Stimulated activated CD4-positive, alpha-beta T cell treated with anti-CD3 and anti-CD28 coated beads, Interleukin-12 subunit alpha, Interleukin-12 subunit beta, amount 100 ng/mL, for 48 hours (primary cell): ENCODE measurements at places on chromosomes 2 and 18.

DNA sequence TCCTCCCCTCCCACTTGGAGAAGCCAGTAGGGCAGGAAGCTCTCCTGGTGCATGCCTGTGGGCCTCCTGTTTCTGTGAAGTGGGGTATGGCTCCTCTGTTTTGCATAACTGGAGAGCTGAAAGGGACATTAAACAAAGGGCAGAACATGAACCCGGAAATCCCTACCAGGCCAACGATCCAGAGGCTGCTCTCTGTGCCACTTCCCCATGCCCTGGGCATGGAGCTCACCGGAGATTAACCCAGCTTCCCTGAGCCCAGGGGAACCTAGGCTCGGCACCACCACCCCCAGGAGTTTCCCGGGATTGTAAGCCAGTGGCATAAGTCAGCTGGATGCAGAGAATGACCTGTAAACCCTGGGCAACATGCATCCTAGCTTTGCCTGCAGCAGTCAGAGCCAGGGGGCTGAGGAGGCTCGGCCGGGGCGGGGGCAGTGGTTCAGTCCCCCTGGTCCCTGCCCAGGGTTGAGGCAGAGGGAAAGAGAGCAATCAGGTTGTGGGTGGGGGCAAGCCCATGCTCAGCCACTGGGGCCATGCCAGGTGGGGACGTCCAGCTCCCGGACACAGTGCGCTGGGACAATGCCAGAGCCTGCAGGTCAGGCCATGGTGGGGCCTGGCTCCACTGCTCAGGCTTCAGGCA is 49.5 kb downstream of the TIMM21 start:
- no peak for DNase-seq

- DNase-seq, result no peak
These were observed 458.1 kb downstream of the BCL11A start for GRCh38 chr2:60095202-60095815.

- DNase-seq, result peak; percentile 39
These were observed 1.2 kb downstream of the RTKN start for GRCh38 chr2:74440378-74441169.

- DNase-seq, result no peak
These were observed 856 bp downstream of the FAM228A start for GRCh38 chr2:24175631-24176187.

DNA sequence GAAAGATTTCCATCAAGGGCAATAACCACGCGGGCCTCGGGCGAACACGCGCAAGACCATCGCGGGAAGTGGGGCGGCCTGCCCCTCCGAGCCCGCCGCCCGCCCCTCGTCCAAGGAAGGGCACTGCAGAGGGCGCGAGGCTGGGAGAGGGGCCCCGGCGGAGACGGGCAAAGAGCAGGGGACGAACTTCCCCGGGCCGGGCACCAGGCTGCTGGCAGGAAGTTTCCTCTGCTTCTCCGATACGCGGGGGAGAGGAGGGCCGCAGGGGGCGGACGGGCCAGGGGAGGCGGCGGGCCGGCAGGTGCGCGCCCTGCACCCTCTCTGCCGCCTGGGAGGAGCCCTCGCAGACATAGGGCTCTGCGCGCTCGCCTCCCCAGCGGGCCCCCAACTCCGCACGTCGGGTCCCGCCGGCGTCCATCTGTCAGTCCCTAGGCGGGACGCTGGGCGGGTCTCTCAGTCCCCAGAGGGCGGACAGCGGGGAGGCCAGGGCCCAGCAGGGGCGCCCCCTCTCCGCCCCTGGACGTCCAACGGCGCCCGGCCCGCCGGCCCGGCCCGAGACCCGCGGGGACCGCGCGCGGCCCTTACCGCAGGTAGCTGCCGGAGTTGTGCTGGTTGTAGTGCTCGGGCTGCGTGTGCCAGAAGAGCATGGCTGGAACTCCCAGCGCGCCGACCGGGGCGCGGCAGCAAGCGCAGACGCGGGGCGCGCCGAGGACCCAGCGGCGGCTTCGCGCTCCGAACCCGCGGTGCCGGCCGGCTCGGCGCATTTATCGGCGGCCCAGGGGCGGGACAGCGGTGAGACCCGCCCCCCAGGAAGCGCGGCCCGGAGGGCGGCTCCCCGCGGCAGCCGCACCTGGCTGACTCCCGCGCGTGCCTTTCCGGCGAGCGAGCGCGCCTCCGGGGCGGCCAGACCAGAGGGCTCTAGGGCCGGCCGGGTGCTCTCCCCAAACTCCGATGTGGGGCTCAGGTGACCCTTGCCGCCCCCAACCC is at the start of gene TFCP2L1:
Gene TFCP2L1, minus strand, starts transcription at position 740 of the 987 bp plus-strand sequence. Its CDS starts 93 bp downstream, at position 647.
- peak; percentile 14 for DNase-seq

- DNase-seq, result no peak
These were observed 10.1 kb downstream of the ZEB2 start for GRCh38 chr2:144509879-144510221.

DNA sequence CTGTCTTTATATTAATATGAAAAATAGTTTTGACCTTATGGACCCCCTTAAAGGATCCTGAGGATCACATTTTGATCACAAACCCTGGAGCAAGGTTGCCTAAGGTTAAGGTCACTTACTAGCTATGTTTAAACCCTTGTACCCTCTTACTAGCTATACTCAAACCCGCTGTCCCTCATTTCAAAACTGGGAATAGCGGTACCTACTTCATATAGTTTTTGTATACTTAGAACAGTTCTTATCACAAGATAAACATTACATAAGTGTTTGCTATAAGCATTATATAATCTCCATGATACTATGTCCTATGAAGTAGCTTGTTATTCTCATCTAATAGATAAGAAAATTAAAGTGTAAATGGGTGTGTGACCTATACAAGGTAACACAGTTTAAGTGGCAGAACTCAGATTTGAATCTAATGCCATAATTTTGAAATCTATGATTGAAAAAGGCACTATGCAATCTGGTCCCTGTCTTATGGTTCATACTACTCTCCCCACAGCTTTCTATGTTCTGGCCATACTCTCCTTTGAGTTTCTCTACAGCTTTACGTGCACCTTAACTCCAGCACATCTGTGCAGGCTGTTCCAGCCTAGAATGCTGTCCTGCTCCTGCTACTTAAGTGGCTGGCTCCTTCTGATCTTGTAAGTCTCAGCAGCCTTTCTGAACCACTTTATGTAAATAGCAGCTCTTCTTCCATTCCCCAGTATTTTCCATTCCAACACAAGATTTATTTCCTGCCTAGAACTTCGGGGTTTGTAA is 30.4 kb downstream of the HYCC2 start:
- DNase-seq, result no peak

- DNase-seq, result no peak
These were observed 90.7 kb upstream of the CTDP1 start for GRCh38 chr18:79588636-79589481.

DNA sequence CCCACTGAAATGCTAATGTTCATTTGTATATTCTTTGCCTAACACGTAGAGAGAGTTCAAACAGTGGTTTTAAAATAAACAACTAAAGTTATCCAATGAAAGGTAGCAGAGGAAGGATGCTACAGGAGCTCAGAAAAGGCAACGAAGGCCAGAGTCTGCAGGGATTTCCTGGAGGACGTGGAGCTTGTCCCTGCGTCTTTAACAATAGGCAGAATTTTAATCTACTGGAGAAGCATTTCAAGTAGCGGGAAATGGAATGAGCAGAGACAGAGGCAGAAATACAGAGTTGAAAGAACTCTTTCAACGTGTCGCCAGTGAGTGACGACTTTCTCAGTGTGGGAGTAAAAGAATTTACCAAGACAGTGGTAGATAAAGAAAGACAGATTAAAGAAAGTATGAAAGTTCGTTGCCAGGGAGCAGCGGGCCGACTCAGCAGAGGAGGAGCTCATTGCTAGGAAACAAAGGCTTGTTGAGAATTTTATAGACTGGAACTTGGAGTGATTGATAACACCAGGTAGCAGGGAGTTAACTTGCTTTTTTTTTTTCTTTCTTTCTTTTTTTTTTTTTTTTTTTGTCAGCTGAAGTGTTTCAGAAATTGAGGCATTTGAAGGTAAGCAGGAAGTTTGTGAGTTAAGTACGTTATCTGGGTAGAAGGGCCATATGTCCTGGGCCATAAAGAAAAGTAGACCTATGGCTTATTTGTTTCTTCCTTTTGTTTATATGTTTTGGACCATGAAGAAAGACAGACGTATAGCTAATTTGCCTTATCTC is 625 bp upstream of the NBAS start:
- peak; percentile 29 for DNase-seq

GRCh38 chr18:35582899-35583558 is 1.5 kb downstream of the GALNT1 start:
- DNase-seq, result no peak

DNA sequence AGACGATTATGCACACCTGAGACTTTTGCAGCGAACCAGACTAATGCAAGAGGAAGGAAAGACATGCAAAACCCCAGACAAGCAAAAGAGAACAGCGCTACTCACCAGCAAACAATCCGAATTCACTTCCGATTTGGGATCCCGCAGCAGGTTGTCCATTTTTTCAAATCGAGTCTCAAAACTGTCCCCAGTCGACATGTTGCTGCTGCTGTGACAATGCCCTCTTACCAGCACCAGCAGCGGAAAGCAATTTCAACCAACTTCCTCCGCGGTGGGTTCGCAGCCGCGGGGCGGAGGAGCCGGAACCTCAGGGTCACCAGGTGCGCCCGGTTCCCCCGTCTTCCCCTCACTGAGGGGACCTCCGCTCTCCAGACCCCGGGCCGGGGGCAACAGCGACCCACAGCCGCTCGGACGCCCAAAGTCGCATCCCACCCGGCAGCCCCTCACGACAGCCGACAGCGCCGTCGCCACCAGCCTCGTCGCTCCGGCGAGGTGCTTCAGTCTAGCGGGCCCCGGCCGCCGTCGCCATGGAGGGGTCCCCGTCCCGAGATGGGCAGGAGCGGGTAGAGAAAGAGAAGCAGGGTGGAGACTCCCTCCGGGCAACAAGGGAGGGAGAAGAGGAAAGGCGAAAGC is 784 bp downstream of the ROCK1 start:
- DNase-seq, result peak; percentile 43

- no peak for DNase-seq
These were observed 223.8 kb downstream of the BCL2 start for GRCh38 chr18:63095768-63096167.

GRCh38 chr2:219695145-219695709 is 67.8 kb downstream of the SLC4A3 start:
- DNase-seq, result no peak

DNA sequence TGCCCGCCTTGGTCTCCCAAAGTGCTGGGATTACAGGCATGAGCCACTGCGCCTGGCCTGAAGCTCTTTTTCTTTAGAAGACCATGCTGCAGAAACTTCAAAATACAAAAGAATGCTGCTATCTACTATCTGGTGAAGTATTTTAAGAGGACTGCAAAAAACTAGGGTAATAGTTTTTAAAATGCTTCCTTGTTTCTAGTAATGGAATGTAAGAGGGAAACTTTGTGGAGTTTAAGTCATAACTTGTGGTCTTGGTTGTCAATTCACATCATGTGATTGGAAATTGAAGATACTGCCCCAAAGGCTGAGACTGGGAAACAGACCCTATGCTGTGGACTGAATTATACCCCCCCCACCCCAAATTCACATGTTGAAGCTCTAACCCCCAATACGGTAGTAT is 68.3 kb downstream of the B3GNT2 start:
- DNase-seq, result no peak

- DNase-seq, result no peak
These were observed 533.4 kb downstream of the NYAP2 start for GRCh38 chr2:225932811-225933413.

DNA sequence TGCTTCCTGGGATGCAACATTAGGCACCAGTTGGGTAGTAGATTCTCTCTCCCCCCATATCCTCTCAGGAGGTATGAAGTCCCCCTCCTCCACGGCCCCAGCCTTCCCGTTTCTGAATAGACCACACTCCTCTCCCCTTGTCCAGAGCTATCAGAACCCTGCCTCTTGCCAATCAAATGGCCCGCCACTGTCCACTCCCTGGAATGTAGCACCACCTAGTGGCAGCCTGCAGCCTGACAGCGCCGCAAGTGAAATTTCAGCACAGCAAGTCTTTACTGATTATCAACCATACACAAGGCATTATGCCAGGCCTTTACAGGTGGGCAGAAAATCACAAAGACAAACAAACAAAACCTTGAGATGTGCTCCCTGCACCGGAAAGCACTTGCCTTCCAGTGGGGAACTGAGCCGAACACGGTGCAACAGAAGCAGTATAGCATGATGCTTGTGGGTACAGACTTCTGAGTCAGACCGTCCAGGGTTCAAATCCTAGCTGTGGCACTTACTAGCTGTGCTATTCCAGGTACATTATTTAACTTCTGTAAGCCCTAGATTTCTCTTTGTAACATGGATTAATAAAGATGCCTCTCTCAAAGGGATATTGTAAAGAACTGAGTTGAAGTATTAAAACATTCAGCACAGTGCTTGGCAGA is 174.0 kb downstream of the SMAD2 start:
- peak; percentile 39 for DNase-seq

DNA sequence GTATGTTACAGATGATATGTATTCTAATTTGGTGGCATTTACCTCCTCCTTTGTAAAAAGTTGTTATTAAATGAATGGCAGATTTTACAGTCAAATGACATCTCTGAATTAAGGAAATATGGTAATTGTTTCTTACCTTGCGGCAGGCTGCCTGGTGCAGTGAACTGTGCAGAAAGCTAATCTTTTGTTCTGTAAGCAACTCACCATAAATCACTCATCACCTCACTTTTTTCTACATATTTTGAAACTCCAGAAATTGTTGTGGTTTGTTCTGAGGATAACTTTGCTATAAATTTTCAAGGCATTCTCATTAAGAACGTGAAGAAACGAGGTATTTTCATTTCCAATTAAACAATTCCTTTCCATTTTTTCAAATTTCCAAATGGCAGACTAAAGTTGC is 52.7 kb downstream of the ST6GAL2 start:
- no peak for DNase-seq

- no peak for DNase-seq
These were observed 272.6 kb upstream of the UBE2E3 start for GRCh38 chr2:180707884-180708205.

GRCh38 chr18:77478646-77479442 is 229.2 kb downstream of the GALR1 start:
- no peak for DNase-seq

DNA sequence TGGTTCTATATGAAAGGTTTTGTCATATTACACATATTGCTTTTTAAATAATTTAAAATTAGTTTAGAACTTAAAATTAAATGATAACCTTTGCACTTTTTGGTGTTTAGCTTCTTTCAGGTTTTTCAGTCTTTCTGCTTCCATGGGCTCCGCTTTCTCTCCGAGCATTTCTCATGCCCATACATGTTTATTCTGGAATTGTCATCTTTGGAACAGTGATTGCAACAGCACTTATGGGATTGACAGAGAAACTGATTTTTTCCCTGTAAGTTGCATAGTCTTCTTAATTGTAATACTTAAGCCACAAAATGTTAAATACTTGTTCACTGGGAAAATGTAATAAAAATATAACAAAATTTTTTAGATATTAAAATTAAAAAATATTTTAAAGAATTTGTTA is 31.0 kb downstream of the CYBRD1 start:
- DNase-seq, result no peak

DNA sequence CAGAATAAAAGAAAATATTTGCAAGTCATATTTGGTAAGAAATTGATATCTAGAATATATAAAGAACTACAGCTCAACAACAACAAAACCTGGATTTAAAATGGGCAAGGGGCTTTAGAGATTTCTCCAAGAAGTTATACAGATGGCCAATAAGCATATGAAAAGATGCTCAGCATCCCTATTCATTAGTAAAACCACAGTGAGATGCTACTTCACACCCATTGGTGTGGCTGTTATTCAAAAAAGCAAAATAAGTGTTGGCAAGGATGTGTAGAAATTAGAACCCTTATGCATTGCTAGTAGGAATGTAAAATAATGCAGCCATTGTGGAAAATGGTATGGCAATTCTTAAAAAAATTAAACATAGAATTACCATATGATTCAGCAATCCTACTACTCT is 29.8 kb downstream of the TANK start:
- no peak for DNase-seq
